ENCODE measurements at places on chromosomes 3 and 15.

DNA sequence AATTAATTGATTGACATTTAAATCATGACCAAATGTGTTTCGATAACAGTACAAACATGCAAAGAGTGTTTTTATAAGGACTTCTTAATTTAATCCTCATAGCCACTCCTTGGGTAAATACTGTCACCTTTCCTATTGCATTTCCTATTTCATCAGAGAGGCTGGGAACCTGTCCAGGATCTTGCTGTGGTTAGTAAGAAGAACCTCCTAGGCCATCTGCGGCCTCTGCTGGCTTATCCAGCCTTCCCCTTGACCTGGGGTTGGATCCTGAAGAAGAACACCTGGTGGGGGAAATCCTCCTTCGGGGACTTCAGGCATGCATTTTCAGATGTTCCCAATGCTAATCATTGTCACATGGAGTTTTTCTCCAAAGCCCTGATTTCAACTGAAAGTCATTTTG is 25.5 kb downstream of the GLDN start:
- DNase-seq = peak; percentile 81

DNA sequence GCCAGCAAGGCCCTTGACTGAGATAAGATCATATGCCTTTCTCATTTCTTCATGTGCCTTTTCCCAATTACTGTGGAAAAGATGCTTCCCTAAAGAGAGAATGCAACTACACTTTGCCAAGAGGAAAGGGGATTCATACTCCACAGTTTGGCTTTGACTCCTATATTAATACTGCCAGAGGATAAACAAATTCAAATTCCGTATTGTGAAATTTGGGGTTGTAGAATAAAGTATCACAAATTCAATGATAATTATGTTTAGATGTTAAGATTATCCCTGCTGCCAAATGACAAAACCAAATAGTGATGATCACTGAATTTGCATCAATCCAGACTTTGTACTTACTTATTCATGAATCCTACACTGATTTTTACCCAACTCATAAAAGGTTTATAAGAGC is 88.5 kb upstream of the MNS1 start:
- DNase-seq = no peak

DNA sequence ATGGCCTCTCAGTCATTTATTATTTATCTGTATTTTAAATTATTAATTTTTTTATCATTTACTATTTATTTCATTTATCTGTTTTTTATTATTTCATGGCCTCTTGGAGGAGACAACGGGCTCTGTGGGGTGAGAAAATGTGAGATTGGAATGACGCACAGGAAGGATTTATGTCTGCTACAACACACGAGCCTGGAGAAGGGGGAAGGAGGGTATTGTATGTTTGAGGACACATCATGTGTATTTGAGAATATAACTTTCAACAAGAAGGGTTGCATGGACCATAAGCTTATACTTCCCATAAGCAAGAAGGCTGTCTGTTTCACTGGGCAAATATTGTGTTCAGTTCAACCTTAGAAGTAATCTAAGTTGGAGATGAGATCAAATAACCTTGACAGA is 31.7 kb downstream of the LSM3 start:
- peak; percentile 51 for DNase-seq

- peak; percentile 24 for DNase-seq
Measured at GRCh38 chr3:12489368-12489767, 5.1 kb downstream of the TSEN2 start.

DNA sequence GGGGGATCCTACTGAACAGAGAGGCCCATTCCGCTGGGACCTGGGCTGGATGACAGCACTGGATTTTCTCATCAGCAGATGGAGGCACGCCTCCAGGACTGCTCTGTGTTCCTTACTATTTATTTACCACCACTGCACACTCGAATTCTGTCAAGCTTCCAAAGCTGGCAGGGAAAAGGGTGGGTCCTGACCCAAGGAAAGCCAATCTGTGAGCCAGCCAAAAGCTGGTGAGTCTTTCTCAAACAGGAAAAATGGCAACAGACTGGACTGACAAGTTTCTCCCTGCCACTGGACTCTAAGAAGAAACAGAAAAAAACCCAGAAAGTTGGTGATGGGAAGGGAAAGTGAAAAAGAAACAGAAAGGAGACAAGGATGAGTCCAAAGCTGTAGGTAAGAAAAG is 37.8 kb downstream of the CD47 start:
- DNase-seq = no peak

DNA sequence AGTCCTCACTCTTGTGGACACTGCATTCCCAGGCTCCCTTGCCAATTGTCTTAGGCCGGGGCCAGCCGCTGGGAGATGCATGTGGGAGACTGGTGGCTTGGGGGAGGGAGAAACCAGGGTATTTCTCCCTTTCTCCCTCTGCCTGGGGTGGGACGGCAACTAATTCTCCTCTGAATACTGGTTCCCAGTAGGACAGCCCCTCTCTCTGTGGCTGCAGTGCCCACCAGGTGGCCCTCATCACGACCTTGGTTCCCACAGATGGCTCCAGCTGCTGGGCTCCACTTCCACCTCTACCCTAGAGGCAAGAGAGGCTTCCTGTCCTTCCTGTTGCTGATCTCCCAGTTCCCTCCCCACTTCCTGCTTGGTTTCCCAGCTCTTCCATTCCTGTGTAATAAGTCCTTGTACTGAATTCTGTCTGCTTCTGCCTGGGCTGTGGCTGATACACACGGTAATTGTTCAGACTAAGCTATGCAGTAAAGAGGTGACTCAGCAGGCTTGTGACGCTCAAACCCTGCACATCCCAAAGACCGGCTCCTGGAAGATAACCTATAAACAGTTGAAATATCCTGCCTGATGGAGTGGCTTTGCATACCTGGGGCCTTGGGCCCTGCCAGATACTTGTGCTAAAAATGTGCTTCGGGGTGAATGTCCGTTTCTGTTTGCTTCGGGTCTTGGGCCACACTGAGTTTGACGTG is 20.4 kb upstream of the COPG1 start:
- peak; percentile 81 for DNase-seq

- no peak for DNase-seq
Measured at GRCh38 chr3:112873632-112874031, 27.0 kb upstream of the CD200R1L start.

GRCh38 chr15:95912280-95912625 is 418.2 kb upstream of the NR2F2 start:
- DNase-seq = no peak

GRCh38 chr15:69990566-69991421 is 106.9 kb downstream of the TLE3 start:
- DNase-seq = no peak

DNA sequence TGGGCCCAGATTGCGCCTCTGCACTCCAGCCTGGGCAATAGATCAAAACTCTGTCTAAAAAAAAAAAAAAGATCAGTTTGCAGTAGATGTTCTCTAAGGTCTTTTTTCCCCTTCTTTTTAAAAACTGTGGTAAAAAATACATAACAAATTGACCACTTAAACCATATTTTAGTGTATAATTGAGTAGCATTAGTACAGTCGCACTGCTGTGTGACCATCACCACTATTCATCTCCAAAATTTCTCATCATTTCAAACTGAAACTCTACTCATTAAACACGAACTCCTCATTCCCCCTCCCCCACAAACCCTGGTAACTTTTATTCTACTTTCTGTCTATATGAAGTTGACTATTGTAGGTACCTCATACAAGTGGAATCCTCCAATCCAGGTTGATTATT is 160.3 kb downstream of the PEX5L start:
- DNase-seq = no peak

- DNase-seq = no peak
Measured at GRCh38 chr3:63492464-63492863, 160.0 kb upstream of the SNTN start.

DNA sequence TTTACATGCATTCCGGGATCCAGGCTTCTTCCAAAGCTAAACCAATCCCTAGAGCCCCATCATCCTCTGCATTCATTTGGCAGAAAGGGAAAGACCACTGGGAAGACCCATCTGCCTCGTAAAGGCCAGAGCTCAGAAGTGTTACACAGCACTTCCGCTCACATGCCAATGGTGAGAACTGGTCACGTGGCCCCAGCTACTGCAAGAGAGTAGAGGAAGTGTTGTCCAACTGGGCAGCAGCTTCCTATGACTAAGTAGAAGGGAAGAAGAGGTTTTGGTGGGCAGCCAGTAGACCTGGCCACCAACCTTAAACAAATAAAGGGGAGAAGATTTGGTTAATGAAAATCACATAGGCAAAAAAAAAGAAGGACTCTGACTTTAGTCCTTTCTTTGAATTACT is 74.4 kb upstream of the PPP2R3A start:
- no peak for DNase-seq

GRCh38 chr3:102057781-102058421 is 208.6 kb downstream of the NFKBIZ start:
- no peak for DNase-seq

GRCh38 chr3:45409369-45409768 is 21.0 kb downstream of the LARS2 start:
- no peak for DNase-seq

DNA sequence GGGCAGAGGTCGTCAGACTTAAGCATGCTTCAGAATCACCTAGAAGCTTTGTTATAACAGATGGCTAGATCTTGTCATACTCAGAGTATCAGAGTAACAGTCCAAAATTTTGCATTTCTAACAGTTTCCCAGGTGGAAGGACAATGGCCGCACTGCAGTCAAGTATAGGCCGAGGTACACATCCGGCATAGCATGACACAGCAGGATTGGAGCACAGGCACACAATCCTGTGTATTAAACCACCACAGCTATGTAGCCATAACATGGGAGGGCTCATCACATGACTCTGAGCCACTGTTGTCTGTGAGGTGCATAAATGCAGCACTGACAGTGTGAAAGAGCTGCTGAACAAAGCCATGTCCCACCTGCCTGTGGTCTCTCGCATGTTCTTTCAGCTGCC is 85.7 kb upstream of the RNF7 start:
- DNase-seq = no peak

DNA sequence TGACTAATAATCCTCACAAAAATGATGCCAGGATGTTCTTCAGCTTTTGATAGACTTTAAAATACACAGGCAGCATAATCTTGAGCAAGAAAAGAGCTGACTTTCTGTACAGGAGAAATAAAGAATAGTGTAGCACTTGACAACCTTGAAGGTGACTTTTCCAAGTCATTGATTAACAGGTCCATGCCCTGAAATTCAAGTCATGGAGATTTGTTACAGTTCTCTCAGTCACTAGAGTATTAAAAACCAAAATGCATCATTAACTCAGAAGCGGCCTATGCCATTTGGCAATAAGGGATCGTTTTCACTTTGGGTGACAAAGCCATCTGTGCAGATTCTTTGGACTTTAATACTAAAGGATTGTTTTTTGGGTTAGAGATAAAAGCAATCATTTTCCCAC is 692.7 kb upstream of the SGO1 start:
- no peak for DNase-seq

- no peak for DNase-seq
Measured at GRCh38 chr3:146501752-146502151, 32.4 kb upstream of the PLSCR2 start.

GRCh38 chr3:20056725-20057611 is 16.7 kb downstream of the KAT2B start:
- peak; percentile 95 for DNase-seq

- no peak for DNase-seq
Measured at GRCh38 chr3:123258359-123258758, 56.6 kb downstream of the SEC22A start.

DNA sequence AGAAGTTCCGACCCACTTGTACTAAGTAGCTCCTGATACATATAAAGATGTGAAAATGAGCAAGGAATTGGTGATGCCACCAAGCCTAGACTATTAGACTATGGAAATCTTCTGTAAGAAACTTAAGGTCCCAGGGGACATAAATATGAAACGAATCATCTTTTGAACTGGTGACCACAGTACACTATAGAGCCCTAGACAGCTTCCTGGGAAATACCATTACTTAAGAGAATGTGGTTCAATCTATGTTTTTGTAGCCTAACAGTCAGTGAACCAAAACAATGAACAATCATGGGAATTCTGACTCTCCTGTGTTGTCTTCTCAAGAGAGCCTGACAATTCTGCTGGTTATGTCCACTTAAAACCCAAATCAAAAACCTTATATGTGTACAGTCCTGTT is 191.6 kb downstream of the GREM1 start:
- no peak for DNase-seq

GRCh38 chr15:36671017-36671416 is 91.6 kb downstream of the CDIN1 start:
- DNase-seq = no peak

DNA sequence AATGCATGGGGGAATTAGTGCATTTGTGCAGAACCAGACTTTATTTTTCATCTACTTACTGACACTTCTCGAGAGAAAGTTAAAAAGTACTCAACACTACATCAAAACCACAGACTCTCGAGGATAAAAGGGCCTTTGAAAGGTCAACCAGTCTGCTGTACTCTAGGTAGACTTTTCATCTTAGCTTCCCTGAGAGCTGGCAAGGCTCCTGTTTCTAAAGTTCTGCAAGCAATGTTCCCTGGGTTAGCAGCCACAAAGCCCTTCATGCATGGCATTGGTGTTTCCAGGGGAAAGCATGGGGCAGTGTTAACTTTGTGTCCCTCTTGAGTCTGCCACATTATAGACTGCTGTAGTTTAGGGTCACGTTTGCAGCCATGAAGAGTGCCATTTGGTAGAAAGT is 106.4 kb upstream of the PFN2 start:
- DNase-seq = no peak

- peak; percentile 29 for DNase-seq
Measured at GRCh38 chr15:33808720-33809457, 159.4 kb upstream of the CHRM5 start.

DNA sequence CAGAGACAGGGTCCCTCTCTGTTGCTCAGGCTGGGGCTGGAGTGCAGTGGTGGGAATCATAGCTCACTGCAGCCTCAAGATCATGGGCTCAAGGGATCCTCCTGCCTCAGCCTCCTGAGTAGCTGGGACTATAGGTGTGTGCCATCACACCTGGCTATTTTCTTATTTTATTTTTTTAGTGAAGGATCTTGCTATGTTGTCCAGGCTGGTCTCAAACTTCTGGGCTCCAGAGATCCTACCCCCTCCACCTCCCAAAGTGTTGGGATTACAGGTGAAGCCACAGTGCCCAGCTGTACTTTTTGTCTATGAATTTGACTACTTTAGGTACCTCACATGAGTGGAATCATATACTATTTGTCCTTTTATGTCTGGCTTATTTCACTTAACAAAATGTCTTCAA is 49.1 kb upstream of the SPPL2A start:
- DNase-seq = no peak

- no peak for DNase-seq
Measured at GRCh38 chr3:69065318-69065964, 13.3 kb upstream of the TMF1 start.

GRCh38 chr3:56251343-56251945 is 216.8 kb downstream of the ERC2 start:
- DNase-seq = peak; percentile 44
